ENCODE measurements at places on chromosomes 11 and 22.

GRCh38 chr11:8023831-8024555, 36.9 kb downstream of the EIF3F start:
- DNase-seq = no peak

- no peak for DNase-seq
These were observed 154.7 kb downstream of the C11orf91 start for GRCh38 chr11:33545931-33546330.

DNA sequence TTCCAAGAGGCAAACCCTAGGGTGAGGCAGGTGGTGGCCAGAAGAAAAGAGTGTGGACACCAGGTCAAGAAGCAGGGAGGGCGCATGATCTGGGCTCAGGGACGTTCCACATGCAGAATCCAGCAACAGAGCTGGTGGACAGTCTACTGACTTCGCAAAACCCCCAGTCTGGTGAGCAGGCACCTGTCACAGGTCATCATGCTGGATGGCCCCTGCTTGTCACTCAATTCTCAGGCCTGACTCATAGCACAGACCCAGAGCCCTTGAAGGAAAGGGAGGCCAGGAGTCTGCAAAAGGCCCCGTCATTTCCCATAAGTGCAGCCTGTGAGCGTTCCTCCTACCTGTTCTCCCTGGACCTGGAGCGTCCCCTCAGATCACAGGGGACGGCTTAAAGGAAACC, 18.2 kb downstream of the APOL4 start:
- DNase-seq = no peak

DNA sequence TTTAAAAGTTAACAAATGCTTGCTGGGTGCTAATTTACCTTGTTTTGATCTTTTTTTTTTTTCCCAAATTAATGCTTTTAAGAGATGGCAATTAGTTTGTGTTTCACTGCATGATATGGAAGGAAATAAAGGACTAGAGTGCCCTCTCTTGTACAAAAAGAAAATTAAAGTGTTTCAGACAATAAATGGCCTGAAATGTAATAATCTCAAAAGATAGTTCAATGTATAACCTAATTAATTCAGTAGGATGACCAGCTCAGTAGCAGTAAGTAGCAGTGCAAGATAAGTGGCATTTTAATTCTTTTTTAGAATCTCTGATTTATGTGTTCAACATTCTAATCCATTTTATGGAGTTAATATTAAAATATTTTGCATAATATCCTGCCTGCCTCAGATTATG, 39.9 kb upstream of the MYO18B start:
- DNase-seq = no peak

DNA sequence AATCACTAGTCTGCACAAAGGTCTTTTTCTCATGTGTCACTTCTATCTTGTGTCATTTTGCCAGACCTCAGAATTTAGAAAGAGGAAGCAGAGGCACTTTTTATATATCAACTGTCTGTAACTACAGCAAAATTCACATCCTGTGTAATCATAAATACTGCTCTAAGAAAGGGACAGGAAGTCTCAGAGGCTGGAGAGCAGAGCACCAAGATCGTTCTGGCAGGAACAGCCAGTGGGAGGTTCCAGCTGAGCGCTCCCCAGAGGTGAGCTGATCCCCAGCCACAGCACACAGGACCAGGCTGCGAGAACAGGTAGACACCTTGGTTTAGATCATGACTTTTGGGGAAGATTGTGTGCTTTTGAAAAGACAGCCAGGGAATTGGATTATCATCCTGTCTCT, at the start of gene MS4A7:
TSS of gene MS4A7 (plus strand) at position 179 of the 400 bp plus-strand sequence. CDS start 4,610 bp downstream, outside the sequence.
- no peak for DNase-seq

DNA sequence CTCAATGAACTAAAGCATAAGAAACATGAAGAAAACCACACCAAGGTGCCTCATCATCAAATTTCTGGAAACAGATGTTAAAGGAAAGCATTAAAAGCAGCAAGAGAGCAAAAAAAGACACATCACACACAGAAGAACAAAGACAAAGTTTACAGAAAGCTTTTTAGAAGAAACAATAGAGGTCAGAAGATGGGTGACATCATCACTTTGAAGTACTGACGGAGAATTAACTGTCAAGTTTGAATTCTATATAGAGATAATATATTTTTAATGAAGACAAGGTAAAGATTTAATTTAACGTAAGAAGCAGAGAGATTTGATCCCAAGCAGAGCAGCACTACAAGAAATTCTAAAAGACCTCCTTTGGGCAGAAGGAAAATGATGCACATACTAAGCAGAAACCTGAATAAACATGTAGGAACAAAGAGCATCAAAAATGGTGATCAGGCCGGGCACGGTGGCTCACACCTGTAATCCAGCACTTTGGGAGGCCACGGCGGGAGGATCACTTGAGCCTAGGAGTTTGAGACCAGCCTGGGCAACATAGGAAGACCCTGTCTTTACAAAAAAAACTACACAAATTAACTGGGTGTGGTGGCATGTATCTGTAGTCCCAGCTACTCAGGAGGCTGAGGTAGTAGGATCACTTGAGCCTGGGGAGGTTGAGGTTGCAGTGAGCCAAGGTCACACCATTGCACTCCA, 63.3 kb upstream of the RTL6 start:
- no peak for DNase-seq

GRCh38 chr11:26331911-26332571, at the start of gene ANO3:
ANO3 (plus strand) TSS chr11:26332130; CDS start chr11:26332276, 146 bp downstream.
- DNase-seq = peak; percentile 94

DNA sequence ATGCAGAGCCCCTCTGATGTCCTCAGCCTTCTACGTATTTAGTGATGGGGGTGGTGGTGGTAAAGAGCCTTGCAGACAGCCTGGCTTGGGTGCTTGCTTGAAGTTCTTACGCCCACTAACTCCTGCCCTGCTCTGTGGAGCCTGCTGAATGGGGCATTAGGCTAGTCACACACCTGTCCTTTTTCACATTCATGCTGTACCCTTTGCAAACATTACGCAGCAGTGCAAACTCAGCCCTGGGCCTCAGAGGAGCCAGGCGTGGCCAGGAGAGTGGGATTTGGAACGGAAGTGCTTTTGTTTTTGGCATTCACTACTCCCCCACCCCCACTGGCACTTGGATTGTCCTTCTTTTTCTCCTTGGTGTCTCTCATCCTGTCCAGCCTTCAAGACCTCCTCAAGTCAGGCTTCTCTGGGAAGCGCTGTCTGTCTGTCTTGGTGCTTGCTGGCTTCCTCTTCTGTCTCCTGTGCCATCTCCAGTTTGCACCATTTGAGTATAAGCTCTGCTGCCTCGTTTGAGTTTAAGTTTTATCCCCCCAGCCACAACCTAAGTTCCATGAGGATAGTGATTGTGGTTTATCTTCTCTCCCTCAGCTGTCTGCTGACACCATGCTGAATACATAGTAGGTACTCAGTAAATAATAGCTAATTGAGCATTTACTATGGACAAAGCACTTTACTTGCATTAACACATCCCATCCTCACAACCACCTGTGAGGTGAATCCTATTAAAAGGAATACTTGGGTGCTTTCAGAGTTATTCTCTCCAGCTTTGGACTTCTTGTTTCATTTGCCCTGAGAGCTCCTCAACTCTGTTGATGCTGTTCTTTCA, 26.7 kb downstream of the ZBTB16 start:
- DNase-seq = no peak

DNA sequence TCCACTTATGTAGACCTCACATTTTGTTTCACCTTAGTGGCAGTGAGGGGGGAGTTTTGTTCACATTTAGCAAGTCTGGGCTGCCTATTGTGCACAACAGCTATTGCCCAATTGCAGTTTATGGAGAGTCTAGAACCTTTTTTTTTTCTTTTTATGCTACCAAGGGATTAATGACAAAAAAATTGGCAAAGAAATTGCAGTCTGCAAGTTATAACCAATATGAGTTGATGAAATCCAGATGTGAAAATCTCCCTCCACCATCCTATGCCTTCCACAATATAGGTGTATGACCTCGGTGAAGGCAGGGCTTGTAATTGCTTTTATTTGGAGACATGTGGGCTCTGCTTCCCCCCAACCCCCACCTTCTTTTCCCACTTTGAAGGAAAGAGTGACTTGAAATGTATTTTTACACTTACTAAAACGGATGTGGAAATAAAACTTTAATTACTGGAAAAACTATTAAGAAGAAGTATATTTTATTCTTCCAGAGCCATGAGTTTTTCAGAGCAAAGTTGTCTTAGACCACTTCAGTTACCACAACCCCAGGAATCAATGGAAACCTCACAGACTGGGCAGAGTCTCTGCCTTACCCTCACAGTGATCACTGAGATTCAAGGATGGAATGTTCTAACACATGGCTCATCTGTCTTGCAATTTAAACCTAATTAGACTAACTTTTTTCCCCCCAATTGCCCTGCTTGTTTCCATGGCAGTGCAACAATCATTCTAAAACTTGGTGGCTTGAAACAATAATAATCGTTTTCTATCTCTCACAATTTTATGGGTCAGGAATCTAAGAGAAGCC, 120.8 kb upstream of the SLC5A12 start:
- DNase-seq = no peak

DNA sequence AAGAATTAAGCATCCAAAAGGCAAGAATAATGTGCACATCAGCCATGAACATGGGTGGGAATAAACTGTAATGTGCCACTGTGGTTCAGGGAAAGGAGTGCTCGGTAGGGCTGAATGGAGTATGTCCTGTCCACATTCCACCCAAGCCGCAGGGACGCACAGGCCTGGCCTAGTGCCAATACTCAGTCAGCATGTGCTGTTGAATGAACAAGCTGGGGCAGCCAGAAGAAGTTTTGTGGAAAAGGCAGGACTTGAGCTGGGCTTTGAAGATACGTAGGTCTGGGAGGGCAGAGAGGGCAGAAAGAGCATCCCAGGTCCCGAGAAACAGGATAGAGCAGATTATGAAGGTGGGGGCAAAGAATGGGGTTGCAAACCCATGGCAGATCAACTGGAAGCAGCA, 60.0 kb upstream of the PLET1 start:
- DNase-seq = no peak

GRCh38 chr11:58639669-58640068, 17.2 kb downstream of the CNTF start:
- DNase-seq = no peak

GRCh38 chr11:124961972-124962609, 8.1 kb downstream of the CCDC15 start:
- peak; percentile 65 for DNase-seq

DNA sequence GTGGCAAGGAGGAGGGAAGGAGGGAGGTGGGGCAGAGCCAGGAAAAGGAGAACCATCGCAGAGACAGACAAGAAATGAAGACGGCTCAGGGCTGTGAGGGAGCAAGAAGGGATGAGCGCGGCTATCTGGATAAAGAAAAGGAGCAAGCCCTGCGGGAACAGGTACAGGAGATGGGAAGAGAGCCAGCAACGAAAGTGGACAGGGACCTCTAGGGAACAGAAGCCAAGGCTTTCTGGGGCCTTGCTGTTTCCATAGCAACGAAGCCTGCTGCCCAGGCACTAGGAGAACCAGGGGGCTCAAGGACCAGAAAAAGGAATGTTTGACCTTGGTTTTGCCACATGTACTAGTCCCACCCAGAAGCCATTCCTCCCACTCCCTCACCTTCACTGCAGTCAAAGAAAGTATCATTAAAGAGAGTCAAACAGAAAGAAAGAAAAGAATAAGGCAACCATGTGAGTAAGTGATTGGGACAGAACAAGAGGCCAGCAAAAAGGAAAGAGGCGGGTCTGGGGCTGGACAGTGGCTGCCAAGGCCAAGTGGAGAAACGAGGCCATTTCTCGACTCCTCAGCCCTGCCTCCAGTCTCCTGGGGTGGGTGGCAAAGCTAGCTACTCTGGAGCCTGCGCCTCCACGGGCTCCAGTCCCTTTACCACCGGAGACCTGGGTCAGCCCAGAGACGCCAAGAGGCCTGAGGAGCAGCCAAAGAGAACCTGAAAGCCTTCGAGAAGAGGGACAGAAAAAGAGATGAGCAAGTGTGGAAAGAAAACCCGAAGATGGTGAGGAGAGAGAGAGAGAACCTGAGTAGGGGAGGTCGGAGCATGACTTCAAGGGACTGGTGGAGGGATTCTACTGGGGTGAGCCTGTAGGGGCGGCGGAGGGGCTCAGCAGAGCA, 35.1 kb downstream of the NRXN2 start:
- no peak for DNase-seq

- DNase-seq = no peak
These were observed 45.2 kb downstream of the CELF1 start for GRCh38 chr11:47507563-47508239.

DNA sequence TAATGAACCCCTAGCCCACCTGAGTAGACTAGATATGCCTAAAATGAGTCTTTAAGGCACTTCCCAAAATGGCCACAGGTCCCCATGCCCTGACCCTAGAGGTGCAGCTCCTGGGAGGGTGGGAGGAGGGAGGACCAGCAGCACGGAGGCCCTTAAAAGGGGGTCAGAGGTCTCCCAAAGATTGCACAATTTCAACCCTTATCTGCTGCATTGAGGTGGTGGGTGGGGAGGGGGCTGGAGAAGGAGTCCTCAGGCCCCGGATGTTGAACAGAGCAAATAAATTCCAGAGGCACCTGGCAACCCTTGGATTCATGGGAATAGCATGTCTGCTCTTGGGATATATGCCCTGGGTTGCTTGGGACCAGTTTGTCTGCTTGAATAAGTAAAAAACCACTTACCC, 57.6 kb downstream of the NAV2 start:
- DNase-seq = no peak

GRCh38 chr11:20010851-20011225, 149.4 kb downstream of the DBX1 start:
- DNase-seq = no peak

GRCh38 chr11:59336931-59337330, 21.8 kb upstream of the OR5AN1 start:
- no peak for DNase-seq
